ENCODE measurements at places on chromosomes 4 and X.

DNA sequence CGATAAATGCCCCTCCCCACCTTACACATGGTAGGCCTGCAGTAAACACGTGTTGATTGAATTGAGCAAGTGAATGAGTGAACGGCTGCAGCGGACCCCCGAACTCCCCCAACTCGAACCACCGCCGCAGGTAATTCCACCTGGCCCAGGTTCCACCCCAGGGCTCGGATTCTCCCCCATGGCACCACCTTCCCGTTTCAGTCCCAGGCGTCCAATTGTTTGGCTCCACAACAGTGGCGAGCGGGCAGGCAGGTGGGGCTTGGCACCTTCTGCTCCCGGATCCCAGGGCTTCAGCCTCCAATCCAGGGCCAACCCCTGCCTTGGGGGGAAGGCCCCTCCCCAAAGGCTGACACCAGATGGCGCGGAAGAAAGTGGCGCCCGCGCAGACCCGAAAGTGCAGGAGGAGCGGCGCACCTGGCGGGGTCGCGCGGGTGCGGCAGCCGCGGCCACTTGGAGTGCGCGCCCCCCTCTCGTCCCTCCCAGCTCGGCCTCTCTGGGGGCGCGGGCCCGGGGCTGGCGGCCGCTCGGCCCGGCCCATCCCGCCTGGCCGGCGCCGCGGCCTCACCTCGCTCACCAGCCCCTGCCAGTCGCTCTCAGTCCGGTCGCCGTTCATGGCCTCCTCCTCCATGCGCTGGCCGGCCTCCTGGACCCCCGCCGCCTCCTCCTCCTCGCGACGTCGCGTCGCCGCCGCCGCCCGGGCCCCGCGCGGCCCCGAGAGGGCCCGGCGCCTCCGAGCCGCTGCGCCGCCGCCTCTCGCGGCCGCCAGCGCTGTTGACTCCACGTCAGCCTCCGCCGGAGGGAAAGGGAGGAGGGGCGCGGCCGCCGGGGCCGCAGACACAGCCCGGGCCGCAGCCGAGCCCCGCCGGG, at the start of gene CCDC149:
Gene CCDC149, minus strand, starts transcription at position 791 of the 867 bp plus-strand sequence. Its CDS starts 178 bp downstream, at position 613.
- peak; percentile 78 for DNase-seq

DNA sequence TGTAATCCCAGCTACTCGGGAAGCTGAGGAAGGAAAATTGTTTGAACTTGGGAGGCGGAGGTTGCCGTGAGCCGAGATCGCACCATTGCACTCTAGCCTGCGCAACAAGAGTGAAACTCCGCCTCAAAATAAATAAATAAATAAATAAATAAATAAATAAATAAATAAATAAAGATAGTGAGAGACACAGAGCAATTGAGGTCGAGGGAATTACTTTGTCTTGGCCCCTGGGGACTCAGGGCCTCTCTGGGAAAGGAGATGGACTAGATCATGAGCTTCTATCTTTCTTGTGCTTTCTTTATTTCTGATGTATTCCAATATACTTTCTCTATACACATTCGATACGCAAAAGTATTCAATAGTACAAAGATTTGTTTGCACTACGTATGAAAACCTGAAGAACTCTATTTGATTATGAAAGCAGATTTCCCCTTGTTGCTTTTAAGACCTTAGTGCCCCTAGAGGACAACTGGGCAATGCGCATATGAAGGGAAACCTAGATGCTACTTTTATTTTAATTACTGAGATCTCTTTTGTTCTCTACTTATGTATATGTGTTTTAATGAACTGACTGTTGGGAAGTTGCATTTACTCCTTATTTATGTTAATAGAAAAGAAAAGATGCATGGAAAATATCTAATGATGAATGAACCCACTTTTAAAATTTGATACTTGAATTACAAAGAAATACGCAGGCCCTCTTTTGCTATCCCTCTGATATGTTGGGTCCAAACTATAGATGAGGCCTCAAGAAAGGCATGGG, 12.8 kb upstream of the ELOVL6 start:
- DNase-seq: peak; percentile 14

DNA sequence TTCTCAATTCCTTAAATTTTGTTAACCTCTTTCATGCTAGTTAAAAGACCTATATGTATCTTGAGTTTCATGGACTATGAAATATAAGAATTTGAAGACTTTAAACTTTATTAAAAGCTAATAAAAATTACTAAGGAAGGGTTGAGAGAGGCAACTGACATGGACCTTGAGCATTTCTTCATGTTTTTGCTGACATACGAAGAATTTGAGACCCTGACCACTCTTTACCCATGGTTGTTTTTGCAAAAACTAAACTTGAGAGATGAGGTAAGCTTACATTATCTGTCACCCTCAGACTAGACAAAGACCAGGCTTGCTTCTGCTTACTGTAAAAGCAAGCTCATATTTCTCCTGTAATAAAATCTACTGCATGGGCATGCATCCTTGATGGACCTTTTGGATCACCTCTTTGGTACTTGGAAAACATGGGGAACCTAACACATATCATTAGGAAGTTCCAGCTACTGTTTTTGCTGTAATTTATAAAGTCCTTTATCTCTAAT, 338.2 kb upstream of the PABPC4L start:
- DNase-seq: no peak

GRCh38 chr4:3372933-3373465, 68.8 kb upstream of the HGFAC start:
- peak; percentile 61 for DNase-seq

DNA sequence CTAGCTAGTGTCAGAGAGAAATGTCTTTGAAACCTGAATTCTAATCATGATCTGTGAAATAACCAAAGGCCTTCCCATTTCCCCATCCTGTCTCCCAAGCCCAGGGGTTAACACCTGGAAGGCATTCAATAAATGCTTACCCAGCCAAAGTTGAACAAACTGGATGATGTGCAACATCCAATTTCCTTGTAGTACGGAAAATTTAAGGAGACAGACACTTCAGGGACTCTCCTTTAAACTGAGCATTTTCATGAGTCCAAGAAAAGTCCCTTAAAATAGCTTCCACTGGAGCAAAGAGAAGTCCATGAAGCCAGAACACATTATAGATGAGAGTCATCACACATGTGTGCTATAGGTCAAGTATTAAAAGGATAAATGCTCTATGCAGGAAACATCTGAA, 271.2 kb downstream of the RAB28 start:
- DNase-seq: no peak

GRCh38 chr4:186058253-186058979, 10.5 kb upstream of the TLR3 start:
- no peak for DNase-seq

DNA sequence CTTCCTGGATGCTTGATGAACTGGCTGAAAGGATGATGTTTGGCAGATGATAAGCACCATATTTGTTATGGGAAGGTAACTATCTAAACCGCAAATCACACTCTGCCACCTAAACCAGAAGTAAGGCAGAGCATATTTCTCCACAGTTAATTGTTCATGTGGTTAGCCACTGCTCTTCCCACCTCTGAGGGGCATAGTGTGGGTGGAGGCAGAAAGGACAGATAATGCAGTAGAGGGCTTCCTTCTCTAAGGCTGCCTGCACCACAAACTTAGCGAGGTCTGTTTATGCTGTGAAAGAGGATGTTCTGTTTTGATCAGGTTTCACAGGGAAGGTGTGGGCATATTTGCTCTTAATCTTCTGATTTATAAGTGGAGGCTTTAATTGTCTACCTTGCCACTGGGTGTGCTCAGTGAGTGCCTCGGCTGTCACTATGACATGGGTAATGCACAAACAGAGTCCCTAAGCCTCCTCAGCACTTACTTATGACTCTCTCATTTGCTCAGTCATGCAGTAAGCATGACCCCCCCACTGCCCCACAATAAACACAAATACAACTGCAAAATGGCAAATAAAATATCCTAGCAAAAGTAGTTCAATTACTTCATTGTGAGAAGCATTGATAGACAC, 401.0 kb downstream of the TMA16 start:
- DNase-seq: no peak

DNA sequence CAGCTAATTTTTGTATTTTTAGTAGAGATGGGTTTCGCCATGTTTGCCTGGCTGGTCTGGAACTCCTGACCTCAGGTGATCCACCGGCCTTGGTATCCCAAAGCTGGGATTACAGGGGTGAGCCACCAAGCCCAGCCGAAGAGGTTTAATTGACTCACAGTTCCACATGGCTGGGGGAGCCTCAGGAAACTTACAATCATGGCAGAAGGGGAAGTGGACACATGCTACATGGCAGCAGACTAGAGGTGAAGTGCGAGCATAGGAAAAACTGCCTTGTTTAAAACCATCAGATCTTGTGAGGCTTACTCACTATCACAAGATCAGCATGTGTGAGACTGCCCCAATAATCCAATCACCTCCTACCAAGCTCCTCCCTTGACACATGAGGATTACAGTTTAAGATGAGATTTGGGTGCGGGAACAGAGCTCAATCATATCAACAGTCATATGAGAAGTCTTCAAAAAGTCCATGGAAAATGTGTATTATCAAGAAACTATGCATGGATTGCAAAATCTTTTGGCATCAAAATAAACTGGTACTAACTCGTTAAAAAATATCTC, 25.8 kb upstream of the RPL39 start:
- DNase-seq: no peak

GRCh38 chr4:38730830-38731646, 51.8 kb downstream of the TLR10 start:
- peak; percentile 88 for DNase-seq

GRCh38 chrX:124346117-124346876, at the start of gene SH2D1A:
SH2D1A (plus strand) TSS chrX:124346563; CDS start chrX:124346643, 80 bp downstream.
- no peak for DNase-seq

- DNase-seq: peak; percentile 33
Observed at GRCh38 chr4:61520681-61521160, 320.6 kb downstream of the ADGRL3 start.

GRCh38 chr4:187304133-187304532, 580.5 kb upstream of the FAT1 start:
- no peak for DNase-seq

DNA sequence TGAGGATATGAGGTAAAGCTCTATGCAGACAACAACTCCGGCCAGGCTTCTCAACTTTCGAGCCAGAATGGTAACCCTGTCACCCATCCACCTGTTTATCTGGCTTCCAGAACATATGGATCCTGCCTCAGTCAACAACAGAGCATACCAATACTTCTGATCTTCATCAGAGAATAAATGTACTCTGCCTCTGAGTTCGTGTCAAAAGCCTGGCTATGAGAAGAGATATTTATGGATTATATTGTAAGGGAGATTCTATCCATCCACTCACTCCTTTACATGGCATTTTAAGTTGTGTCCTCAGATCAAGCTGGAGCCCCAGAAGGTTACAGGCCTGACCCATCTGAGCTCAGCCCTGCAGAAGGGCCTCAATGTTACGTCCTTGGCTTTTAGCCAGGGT, 9.8 kb upstream of the FOXO4 start:
- DNase-seq: no peak

- DNase-seq: no peak
Observed at GRCh38 chr4:35526456-35526855, 717.9 kb downstream of the ARAP2 start.

DNA sequence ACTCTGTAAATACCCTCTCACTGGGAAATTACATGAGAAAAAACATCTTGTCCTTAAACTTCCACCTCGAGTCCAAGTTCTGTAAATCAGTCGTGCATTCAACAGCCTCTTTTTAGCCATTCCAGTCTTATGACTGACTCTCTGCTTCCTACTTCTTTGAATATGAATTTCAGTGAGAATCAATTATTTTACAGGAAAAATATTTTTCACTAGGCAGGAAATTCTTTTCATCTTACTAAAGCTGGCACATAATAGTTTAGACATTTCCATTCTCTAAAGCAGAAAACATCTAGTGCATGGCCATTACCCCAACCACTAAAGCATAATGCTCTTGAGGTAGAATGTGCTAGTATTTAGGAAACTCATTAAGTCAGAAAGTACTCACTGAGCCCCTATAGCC, 565.7 kb upstream of the FAT1 start:
- no peak for DNase-seq

DNA sequence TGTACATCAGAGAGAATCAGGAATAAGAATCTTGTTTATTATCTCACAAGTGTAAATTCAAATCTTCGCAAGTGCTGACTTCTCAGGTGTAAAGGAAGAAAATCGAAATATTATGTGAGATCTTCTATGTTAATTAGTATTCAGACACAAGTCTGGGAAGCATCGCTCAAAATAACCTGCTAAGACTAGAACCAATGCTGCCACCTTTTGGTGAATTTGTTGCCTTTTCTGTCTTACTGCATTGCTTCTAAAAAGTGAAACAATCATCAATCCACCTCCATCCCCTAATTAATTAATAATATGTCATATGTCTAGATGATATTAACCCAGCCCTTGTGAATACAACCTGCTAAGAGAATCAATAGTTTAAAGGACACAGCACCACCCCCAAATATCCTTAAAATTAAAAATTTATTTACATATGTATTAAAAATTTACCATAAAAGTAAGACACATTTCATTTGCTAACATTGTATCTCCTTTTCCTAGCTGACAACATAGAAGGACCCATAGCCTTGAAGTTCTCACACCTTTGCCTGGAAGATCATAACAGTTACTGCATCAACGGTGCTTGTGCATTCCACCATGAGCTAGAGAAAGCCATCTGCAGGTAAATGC, 3.5 kb downstream of the EPGN start:
- DNase-seq: peak; percentile 46

- DNase-seq: peak; percentile 68
Observed at GRCh38 chr4:54322818-54323417, 93.8 kb downstream of the PDGFRA start.

- DNase-seq: no peak
Observed at GRCh38 chr4:130197946-130198345, 1102.0 kb downstream of the C4orf33 start.

DNA sequence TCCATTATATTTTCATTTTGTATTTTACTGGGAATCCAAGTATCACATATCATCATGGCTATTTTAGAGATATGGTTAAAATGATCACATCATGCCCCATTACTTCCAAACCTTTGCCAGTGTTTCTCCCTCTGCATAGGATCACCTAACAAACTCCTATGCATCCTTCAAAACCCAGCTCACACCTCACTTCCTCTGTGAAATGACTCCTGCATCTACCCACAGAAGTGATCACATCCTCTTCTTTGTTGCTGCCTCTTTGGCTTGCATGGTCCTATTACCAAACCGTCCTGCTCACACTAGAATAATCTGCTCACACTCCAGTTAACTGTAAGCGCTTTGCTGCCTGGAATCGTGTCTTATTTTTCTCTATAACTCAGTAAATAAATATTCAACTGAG, 74.7 kb upstream of the C4orf50 start:
- DNase-seq: no peak

- DNase-seq: no peak
Observed at GRCh38 chrX:13750812-13751211, 16.3 kb downstream of the OFD1 start.

DNA sequence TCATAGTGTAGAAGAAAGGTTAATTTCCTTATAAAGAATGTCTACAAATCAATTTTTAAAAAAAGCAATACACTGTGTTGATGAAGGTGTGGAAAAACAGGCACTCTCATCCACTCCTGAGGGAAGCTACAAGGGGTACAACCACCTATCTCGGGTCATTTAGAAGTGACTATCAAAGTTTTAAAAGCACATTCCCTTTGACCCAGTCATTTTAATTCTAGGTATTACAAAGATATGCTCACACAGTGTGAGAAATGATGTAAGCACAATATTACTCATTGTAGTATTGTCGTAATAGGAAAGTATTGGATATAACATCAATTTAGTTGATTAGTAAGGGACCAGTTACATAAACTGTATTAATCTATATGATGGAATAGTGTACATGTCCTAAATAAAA, 7.4 kb upstream of the HCCS start:
- DNase-seq: no peak

Data from mucosa of gallbladder (tissue), 1 donor.